ENCODE measurements at places on chromosomes 3 and 15. TPM values are rescaled to one million over a fixed set of nuclear protein-coding genes. Genes with fewer than 3 reads are reported as not detected.

DNA sequence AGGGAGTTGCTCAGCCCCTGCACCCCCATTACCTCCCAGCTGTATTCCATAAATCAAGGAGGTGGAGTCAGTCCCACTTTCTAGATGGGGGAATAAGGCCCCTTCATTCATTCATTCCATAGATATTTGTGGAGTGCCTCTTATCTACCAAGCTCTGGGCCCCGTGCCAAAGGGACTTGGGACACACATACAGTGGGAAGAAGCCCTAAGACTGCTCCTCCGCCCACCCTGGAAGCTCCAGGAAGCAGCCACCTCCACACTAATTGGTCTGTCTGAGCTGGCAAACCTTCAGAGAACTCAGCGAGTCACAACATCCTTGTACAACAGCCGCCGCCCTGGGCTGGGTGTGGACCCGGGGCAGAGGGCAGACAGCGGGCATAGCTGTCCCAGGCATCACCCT, 6.4 kb downstream of the STRA6 start:
- H3K27ac ChIP-seq, result no peak overlapping the region
- DNase-seq, result peak; percentile 83
- no peak overlapping the region for H3K4me3 ChIP-seq
- peaks cover 26% of the 10 kb centered on the region for H3K4me1 ChIP-seq
- H3K27me3 ChIP-seq, result no peaks in the 10 kb centered on the region
- no peaks in the 10 kb centered on the region for H3K36me3 ChIP-seq

ALDH1A2 gene
- total RNA-seq, result 1.3 TPM

DNA sequence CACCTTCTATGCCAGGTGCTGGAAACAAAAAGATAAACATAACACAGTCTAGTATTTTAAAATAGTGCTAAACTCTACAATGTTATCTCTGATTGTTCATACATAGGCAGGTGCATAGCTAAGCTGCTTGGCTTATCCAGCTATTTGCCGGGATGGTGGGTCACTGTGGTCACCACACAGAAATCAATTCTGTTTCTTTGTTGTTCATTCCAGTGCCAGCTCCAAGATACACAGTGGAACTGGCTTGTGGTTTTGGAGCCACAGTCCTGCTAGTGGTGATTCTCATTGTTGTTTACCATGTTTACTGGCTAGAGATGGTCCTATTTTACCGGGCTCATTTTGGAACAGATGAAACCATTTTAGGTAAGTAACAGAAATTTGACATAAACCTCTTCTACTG, 130.2 kb downstream of the IL1RAP start:
- no peaks in the 10 kb centered on the region for H3K4me1 ChIP-seq
- no peak overlapping the region for H3K27ac ChIP-seq
- H3K4me3 ChIP-seq, result no peak overlapping the region
- DNase-seq, result no peak

DNA sequence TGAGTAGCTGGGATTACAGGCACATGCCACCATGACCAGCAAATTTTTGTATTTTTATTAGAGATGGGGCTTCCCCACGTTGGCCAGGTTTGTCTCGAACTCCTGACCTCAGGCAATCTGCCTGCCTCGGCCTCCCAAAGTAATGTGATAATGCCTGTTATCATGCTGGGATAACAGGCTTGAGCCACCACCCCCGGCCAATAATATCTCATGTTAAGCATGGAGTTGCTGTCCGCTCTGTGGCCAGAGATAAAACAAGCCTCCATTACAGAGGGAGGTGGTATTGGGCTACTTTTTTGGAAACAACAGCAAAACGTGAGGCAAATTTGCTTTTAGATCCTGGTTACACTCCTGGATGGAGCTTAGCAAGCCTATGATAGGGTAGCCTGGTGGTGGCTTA, 32.9 kb upstream of the ALG1L2 start:
- peaks cover 11% of the 10 kb centered on the region for H3K27me3 ChIP-seq
- no peak overlapping the region for H3K4me3 ChIP-seq
- no peak overlapping the region for H3K27ac ChIP-seq
- no peaks in the 10 kb centered on the region for H3K36me3 ChIP-seq

FOXB1 gene
- not detected for total RNA-seq

PTH1R gene
- not detected for total RNA-seq

GRCh38 chr15:59821286-59821685, 132.2 kb upstream of the BNIP2 start:
- no peak for DNase-seq
- no peaks in the 10 kb centered on the region for H3K27me3 ChIP-seq
- no peak overlapping the region for H3K4me3 ChIP-seq
- peaks cover 9% of the 10 kb centered on the region for H3K36me3 ChIP-seq

GRCh38 chr3:132180337-132180791, 136.8 kb upstream of the ACP3 start:
- peak; percentile 72 for DNase-seq
- no peaks in the 10 kb centered on the region for H3K36me3 ChIP-seq
- no peak overlapping the region for H3K27ac ChIP-seq
- H3K4me3 ChIP-seq, result no peak overlapping the region
- no peaks in the 10 kb centered on the region for H3K4me1 ChIP-seq

TRPM1 gene
- total RNA-seq, result not detected

DNA sequence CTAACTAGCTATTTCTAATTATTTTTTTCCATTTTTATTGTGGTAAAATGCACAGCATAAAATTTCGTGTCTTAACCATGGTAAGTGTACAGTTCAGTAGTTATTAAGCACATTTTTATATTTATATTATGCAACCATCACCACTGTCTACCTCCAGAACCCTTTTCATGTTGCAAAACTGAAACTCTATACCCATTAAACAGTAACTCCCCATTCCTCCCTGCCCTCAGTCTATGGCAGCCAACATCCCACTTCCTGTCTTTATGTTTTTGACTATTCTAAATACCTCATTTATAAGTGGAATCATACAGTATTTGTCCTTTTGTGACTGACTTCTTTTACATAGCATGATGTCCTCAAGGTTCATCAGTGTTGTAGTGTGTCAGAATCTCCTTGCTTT, 25.5 kb downstream of the SLC35A5 start:
- H3K4me1 ChIP-seq, result no peaks in the 10 kb centered on the region
- H3K36me3 ChIP-seq, result peaks cover 40% of the 10 kb centered on the region
- no peak overlapping the region for H3K27ac ChIP-seq

DNA sequence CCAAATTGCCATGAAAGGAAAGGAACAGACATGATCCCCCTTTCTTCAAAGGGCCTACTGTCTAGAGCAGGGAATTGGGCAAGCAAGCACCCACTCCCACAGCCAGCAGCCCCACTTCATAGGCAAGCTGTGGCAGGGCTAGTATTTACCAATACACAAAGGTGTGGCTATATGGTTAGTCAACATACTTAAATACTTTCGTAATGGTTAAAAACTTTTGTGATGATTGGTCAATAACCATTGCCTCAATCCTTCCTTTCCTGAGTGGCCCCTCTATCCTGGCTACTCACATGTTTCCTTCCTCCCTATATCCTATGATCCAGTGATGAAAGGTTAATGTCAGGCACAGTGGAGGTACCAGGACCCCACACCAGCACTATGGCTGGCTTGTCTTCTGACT, 30.1 kb upstream of the ARL8B start:
- H3K4me3 ChIP-seq, result no peak overlapping the region
- no peaks in the 10 kb centered on the region for H3K4me1 ChIP-seq
- H3K27ac ChIP-seq, result no peak overlapping the region
- no peaks in the 10 kb centered on the region for H3K36me3 ChIP-seq
- DNase-seq, result peak; percentile 58
- H3K27me3 ChIP-seq, result no peaks in the 10 kb centered on the region

GRCh38 chr3:43769885-43770425, 79.2 kb downstream of the ABHD5 start:
- peaks cover 56% of the 10 kb centered on the region for H3K4me1 ChIP-seq
- H3K4me3 ChIP-seq, result peak overlapping the region; percentile 58
- H3K27ac ChIP-seq, result no peak overlapping the region
- no peaks in the 10 kb centered on the region for H3K36me3 ChIP-seq
- H3K27me3 ChIP-seq, result no peaks in the 10 kb centered on the region

DNA sequence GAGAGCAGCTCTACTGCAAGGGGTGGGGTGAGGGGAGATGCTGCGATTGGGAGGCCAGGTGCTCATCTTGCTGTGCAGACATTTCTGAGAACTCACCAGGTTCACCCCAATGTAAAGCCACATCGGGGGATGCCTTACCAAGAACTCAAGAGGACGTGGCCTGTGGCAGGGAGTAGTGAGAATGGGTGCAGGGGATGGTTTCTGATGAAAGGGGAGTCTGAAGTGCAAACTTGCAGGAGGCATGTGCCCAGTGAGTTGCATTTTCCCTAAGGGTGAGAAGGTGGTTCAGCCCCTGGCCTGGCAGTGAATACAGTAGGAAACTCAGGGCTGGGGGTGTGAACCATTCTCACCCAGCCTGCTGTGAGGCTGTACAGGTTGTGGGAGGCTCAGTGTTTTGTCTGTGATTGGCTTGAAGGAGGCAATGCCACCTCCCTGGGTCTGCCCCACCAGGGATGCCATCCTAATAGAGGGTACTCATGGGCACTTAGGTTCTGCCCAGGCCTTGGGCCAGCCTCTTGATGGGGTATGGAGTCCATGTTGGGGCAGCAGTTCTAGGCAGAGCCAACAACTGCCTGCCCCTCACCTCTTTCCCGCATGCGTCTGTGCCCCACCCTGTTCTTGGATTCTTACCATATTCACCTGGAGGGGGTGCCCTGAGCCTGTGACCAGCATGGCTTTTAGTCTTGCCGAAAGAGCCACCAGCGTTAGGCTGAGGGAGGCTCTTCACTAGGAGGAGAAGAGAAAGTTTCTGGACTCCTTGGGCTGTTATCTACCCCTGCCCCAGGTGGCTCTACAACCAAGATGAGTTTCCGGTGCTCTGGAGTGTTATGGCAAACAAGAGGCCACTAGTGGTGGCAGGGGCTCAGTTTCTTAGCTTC, 4.5 kb downstream of the HEMK1 start:
- DNase-seq, result no peak
- no peak overlapping the region for H3K27ac ChIP-seq
- H3K4me3 ChIP-seq, result no peak overlapping the region
- H3K36me3 ChIP-seq, result peaks cover 9% of the 10 kb centered on the region
- H3K27me3 ChIP-seq, result no peaks in the 10 kb centered on the region

DNA sequence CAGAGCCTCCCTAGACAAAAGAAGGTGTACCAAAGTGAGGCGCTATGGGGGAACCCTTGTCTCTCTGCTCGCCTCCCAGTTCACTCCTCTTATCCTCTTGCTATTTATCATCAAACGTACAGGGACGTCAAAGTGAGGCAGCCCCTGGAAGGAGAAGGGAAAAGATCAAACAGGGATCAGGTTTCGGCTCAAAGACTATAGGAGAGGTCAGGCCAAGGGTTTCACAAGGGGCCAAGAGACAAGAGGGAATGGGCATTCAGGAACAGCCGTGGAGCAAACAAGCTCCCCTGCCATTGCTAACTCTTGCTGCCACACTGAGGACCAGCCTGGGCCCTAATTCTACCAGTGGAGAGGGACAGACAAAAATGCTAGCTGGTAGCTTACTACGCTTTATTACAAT, 168.7 kb downstream of the GREM1 start:
- H3K4me3 ChIP-seq, result no peak overlapping the region
- H3K36me3 ChIP-seq, result no peaks in the 10 kb centered on the region
- no peaks in the 10 kb centered on the region for H3K27me3 ChIP-seq
- DNase-seq, result no peak
- H3K27ac ChIP-seq, result no peak overlapping the region
- no peaks in the 10 kb centered on the region for H3K4me1 ChIP-seq

PCSK6 gene
- 29.8 TPM for total RNA-seq

DNA sequence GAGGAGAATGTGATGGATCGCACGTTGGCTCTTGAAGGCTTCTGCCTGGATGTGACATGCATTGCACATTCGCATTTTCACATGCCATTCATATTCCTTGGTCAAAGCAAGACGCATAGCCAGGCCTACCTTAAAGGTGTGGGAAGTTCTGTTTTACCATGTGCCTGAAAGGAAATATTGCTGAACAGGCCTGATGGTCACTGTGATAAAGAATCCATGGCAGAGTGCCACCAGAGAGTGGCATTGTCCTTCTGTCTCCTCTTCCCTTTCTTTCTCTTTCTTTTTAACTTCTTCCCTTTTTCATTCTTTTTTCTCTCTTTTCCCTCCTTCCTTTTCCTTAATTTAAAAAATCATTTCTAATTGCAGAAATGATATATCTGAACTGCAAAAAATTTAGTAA, 15.9 kb upstream of the MITF start:
- H3K36me3 ChIP-seq, result no peaks in the 10 kb centered on the region
- no peaks in the 10 kb centered on the region for H3K27me3 ChIP-seq
- H3K4me3 ChIP-seq, result no peak overlapping the region
- DNase-seq, result no peak

- peak overlapping the region; percentile 90 for H3K4me3 ChIP-seq
- H3K4me1 ChIP-seq, result peaks cover 32% of the 10 kb centered on the region
- H3K27ac ChIP-seq, result peak overlapping the region; percentile 69
- H3K27me3 ChIP-seq, result no peaks in the 10 kb centered on the region
Measured at GRCh38 chr3:10248984-10249748, 907 bp downstream of the TATDN2 start.

GRCh38 chr3:187789872-187790271, 44.6 kb upstream of the BCL6 start:
- H3K4me3 ChIP-seq, result no peak overlapping the region
- DNase-seq, result no peak
- no peaks in the 10 kb centered on the region for H3K27me3 ChIP-seq
- no peak overlapping the region for H3K27ac ChIP-seq
- no peaks in the 10 kb centered on the region for H3K4me1 ChIP-seq

- H3K4me3 ChIP-seq, result no peak overlapping the region
- no peak for DNase-seq
- H3K4me1 ChIP-seq, result no peaks in the 10 kb centered on the region
- no peaks in the 10 kb centered on the region for H3K27me3 ChIP-seq
- no peak overlapping the region for H3K27ac ChIP-seq
Measured at GRCh38 chr3:152818027-152818426, 16.9 kb upstream of the P2RY1 start.

DNAJA4 gene
- not detected for total RNA-seq

DNA sequence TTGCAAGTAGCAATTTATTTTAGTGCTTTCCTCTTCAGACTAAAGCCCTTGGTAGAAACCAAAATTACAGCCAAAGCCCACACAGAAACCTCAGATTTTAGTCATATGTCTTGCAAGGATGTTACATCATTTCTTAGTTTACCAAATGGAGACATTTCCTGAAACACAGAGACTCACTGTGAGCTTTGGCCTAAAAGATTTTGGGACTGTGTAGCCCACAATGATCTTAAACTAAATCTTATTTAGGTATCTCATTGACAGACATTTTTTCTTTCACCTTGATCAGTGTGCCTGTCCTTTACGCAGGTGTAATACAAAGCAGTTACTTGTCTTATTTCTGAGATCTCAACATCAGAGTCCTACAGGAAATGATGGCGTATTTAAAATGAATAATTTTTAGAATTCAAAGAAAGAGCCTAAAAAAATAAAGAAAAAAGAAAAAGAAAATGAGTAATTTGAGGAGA, 27.8 kb upstream of the AP4E1 start:
- peaks cover 56% of the 10 kb centered on the region for H3K4me1 ChIP-seq
- H3K36me3 ChIP-seq, result peaks cover 5% of the 10 kb centered on the region

DNA sequence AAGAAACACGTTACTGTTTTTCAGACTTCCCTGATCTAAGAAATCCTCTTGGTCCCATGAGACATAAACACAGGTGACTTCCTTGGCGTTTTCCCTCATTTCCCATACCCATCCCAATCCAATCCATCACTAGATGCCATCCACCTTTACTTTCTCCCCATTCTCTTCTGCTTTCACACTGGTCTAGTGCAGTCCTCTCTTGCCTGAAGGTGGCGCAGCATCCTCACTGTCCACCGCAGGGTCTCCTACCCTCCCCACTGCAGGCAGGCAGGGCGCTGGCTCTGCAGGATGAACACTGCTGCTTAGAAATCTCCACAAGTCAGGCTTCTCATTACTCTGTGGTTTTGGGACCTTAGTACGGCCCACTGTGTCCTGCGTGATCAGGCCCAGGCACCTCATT, 58.2 kb downstream of the RAB7A start:
- peaks cover 6% of the 10 kb centered on the region for H3K36me3 ChIP-seq
- no peaks in the 10 kb centered on the region for H3K27me3 ChIP-seq
- peak overlapping the region; percentile 5 for H3K27ac ChIP-seq
- no peak overlapping the region for H3K4me3 ChIP-seq

Measured in MCF 10A (cell line).